Liver (tissue), 10 donors: ENCODE measurements at places on chromosomes 16 and 17. TPM values are rescaled to one million over a fixed set of nuclear protein-coding genes. Genes with fewer than 3 reads are reported as not detected.

Gene INTS2
- polyA plus RNA-seq, result 1.1 TPM

Gene EFNB3
- polyA plus RNA-seq, result 0.80 TPM

Gene CENPT
- polyA plus RNA-seq, result 11.4 TPM

Gene RHBDF1
- polyA plus RNA-seq, result 1.8 TPM

Gene LAT
- 1.8 TPM for polyA plus RNA-seq

Gene RPUSD1
- polyA plus RNA-seq, result 10.7 TPM

Gene TPSD1
- polyA plus RNA-seq, result 0.40 TPM

Gene COX6A2
- 36.7 TPM for polyA plus RNA-seq
